Astrocyte (in vitro differentiated cells and primary cell): ENCODE measurements at places on chromosomes 16 and 17. TPM values are rescaled to one million over a fixed set of nuclear protein-coding genes. Genes with fewer than 3 reads are reported as not detected.

DNA sequence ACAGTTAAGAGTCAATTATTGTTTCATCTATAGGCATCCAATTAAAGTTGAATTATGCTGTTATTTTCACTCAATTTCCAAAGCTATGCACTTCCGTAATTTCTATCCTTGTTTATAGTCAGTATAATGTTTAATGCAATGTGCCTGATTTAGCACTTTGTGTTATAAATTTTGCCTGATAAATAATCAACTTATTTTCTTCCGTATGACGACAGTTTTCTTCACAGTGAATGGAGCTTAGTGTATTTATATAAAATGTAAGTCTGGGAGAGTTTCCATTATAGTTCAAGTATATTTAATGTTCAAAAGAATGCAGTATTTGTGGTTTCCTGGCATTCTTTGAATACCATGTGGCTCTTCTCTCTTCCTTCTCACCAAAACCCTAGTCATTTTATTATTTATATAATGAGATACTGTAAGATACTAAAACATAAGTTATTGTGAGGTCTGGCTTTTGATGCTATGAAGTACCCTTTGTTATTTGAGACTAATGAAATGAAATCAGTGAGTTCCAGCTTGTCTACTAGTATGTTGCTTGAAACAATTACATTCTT lies 240.6 kb downstream of the PRKCA start:
- peak; percentile 85 for DNase-seq

DNA sequence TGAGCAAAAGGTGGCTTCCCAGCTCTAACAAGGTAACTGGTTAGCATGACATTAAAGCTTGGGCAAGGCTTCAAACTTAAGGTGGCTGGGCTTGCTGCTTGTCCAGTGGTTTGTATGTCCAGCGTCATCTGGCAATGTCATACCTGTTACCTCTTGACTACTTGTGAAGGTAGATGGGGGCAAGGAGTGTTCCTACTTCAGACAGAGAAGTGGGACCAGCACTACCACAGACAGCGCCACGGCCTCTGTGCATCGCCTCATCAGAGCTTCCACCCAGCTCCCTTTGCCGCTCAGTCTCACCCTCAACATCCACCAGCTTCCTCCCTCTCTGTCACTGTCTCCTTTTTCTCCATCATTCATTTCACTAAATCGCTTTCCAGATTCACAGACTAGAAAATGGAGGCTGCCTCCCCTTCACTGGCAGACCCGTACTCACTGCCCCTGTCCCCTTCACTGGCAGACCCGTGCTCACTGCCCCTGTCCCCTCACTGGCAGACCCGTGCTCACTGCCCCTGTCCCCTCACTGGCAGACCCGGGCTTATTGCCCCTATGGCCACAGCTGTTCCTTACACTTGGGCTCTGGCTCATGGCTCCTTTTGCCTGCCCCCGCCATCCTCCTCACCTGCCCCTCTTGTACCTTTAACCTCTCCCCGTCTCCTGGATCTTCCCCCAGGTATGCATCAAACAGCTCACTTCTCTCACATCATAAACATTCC lies 14.8 kb downstream of the CYB5D2 start:
- no peak for DNase-seq

DNA sequence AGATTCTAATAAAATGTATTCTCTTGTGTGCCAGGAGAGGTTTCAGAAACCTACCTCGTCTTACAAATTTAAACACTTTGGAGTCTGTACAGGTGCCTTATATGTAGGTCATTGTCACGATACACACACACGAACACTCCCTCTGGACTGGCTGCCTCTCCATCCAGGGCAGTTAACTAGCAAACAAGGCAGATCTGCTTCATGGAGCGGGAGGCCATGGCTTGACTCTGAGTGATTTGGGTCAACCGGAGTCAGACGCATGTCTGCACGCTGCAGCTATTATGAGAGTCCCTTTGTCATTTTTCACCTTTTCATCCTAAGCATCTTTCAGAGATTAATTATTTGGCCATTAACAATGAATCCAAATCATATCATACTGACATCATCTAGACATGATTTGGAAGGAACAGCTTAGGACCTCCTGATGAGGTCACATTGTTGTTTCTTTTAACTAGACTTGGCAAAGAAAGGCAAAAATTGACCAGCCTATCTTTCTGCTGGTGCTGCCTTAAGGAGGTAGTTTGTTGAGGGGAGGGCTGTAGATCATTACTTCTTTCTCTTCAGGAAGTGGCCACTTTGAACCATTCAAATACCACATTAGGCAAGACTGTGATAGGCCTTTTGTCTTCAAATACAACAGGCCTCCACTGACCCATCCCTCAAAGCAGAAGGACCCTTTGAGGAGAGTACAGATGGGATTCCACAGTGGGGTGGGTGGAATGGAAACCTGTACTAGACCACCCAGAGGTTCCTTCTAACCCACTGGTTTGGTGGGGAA lies 58.9 kb downstream of the HLF start:
- no peak for DNase-seq

DNA sequence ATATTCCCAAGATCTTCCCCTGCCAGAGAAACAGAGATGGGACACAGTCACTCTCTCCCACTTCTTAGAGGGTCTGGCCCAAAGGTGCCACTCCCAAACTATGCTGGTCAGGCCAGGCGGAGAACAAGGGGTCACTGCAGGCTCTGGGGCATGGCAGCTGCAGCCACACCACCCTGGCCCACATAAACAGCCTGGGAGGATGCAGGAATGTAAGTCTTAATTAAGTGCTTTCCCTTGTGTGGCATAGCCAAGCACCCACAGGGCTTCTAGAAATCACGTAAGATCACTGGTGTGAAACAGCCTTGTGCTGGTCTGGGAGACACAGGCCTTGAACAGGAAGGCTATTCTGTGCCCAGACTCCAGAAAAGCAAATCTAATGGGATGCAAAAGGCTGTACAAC lies 31.5 kb downstream of the ABCC12 start:
- DNase-seq: no peak

- DNase-seq: no peak
These were observed 35.1 kb downstream of the SHCBP1 start for GRCh38 chr16:46586011-46586577.

DNA sequence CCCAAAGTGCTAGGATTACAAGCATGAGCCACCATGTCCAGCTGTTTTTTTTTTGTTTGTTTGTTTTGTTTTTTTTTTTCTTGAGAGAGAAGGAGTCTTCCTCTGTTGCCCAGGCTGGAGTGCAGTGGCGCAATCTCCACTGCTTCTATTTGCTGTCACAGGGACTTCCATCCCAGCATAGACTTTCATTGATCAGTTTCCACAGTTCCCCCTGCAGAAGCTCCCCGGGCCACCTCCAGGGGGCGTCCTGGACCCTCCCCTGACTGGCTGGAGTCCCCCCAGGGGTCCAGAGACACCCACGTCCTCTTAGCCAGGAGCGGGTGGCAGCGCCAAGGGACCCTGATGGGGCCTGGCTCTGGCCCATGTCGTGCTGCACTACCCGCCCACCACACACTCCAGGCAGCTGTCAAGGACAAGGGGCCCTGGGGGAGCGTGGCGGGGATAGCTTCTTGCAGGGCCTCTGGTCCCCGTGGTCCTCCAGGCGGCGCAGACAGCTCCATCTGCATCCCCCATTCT lies 3.1 kb upstream of the NPW start:
- no peak for DNase-seq

DNA sequence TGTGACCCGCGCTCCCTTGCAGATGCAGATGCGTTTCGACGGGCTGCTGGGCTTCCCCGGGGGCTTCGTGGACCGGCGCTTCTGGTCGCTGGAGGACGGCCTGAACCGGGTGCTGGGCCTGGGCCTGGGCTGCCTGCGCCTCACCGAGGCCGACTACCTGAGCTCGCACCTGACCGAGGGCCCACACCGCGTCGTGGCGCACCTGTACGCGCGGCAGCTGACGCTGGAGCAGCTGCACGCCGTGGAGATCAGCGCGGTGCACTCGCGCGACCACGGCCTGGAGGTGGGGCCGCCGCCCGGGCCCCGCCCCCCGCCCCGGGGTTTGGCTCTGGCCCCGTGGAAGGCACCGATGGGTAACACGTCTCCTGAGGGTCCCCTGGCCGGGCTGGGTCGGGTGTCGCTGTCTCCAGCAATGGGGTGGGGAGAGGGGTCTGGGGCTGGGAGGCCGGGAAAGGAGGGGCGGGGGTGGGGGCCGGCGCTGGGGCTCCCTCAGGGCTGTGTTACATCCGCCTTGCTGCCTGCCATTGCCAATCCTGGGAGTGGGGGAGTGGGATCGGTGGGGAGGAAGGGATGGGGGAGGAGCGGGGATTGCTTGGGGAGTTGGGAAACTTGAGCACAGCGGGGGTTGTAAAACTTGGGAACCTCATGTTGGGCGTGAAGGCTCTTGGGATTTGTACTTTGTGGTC lies 737 bp downstream of the NUDT16L1 start:
- DNase-seq: peak; percentile 37

GRCh38 chr17:1592751-1593629 lies 30.4 kb upstream of the PITPNA start:
- DNase-seq: no peak

GRCh38 chr16:28497861-28498599 lies 3.6 kb downstream of the APOBR start:
- no peak for DNase-seq

TEKT3 gene
- not detected in 2 replicates for total RNA-seq

SPNS2 gene
- total RNA-seq: 1.3 and 4.3 TPM in 2 replicates

SPATA32 gene
- not detected in 2 replicates for total RNA-seq

DNA sequence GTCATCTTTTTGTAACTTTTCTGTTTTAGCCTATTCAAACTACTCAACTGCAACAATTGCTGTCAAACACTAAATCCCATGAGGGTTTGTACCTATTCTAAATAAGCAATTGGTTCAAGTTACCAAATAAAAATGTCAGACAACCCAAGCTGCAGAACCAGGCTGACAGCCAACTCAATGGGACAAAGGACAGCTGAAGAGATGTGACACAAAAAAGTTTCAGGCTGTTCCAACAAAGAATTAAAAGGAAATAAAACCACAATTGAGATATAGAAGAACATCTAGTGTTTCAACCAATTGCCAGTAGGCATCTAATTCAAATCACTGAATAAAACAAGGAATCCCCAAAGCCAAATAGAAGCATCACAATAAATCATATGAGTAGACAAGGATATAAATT lies 49.3 kb downstream of the GRB7 start:
- DNase-seq: no peak

ACSM2B gene
- not detected in 2 replicates for total RNA-seq

- DNase-seq: no peak
These were observed 461.0 kb upstream of the C16orf82 start for GRCh38 chr16:26605626-26606271.

GRCh38 chr16:67800338-67800926 lies 5.9 kb downstream of the RANBP10 start:
- DNase-seq: no peak

TMEM256 gene
- 45.7 and 52.9 TPM in 2 replicates for total RNA-seq

FAM171A2 gene
- 18.2 and 22.8 TPM in 2 replicates for total RNA-seq

DNA sequence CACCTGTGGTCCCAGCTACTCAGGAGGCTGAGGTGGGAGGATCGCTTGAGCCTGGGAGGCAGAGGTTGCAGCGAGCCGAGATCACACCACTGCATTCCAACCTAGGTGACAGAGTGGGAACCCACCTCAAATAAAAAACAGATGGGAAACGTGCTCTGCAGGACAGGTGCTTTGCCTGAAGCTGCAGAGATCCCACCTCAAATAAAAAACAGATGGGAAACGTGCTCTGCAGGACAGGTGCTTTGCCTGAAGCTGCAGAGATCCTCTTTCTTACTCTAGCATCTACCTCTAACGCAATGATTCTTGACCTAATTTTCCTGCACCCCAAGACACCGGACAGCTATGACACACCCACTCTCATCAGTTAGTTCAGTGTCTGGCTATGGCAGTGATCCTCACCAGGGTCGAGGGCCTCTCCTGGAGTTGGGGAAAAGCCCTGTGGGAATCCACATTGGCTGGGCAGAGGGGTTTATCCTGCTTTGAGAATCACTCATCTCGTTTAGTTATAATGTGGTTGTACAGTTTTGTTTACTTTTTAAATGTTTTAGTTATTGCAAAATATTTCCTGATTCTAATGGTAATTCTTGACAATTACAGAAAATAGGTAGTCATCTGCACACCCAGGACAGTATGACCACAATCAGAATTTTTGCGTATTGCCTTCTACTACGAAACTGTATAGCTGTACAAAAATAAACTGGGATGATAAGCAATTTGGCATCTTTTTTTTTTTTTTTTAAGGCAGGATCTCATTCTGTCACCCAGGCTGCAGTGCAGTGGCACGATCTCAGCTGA lies 11.4 kb downstream of the VPS53 start:
- DNase-seq: no peak

ALOX15 gene
- 0.07 TPM in 1 of 2 replicates, not detected in the other for total RNA-seq

DNA sequence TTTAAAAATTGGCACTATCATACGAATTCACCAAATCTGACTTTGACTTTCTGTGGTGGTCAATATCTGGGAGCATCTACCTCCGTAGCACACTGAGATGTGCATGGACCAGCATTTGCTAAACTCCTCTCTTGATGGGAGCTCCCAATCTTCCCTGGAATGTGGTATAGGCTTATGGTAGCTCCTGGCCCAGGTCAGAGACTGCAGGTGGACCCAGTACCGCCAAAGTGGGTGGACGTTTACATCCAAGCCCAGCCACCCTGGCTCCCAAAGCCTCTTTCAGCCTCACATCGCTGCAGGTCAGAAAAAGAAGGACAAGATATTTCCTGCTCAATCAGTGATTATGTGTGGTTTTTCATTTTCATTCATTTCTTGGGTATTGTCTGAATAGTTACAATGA lies 43.1 kb upstream of the NKD1 start:
- DNase-seq: no peak

DNA sequence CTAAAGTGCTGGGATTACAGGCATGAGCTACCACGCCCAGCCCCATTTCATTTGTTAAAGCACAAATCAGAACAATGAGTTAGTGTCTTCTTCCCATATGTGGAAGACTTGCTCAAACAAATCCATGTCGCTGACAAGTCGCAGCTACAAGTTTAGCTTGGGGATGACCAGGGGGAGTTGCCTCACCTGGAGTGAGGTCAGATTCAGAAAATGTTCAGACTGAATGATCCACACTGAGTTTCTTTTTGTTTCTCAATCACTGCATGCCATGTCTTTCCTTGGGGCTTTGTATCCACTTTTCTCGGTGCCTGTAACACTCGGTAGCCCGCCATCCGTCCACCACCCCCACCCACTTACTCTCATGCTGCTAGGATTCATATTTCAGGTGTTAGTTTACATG lies 437.3 kb upstream of the DYNLRB2 start:
- no peak for DNase-seq

- no peak for DNase-seq
These were observed 3.9 kb upstream of the ZFPM1 start for GRCh38 chr16:88449267-88449561.

PTGES3L gene
- 5.1 and 5.8 TPM in 2 replicates for total RNA-seq

BCO1 gene
- not detected in 2 replicates for total RNA-seq

IL4R gene
- 17.5 and 17.6 TPM in 2 replicates for total RNA-seq

SP6 gene
- total RNA-seq: 1.3 and 1.6 TPM in 2 replicates

IKZF3 gene
- 0.34 and 0.41 TPM in 2 replicates for total RNA-seq

CEMP1 gene
- not detected in 2 replicates for total RNA-seq

- DNase-seq: peak; percentile 67
These were observed 9.2 kb downstream of the DYNC1LI2 start for GRCh38 chr16:66741950-66742808.

DNA sequence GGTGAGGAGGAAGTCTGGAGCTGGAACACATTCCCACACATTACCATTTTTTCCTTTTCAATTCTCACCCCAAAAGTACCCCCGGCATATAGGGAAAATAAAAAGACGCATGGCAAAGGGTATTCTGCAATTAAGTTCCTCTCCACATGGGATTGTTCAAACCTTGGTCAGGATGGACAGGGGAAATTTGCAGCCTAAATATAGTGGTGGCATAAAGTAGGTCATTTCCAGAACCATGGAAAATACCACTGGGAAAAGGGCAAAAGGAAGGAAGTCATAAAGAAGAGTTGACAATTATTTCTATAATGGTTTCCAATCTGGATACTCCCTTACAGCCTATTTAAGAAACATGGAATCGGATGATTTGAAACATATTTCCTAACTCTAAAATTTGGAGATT lies 135.8 kb downstream of the STX8 start:
- no peak for DNase-seq
